Cortex of kidney (tissue), 1 donor: ENCODE measurements at places on chromosomes 2 and 18.

- DNase-seq: no peak
These were observed 39.1 kb upstream of the NABP1 start for GRCh38 chr2:191638802-191639172.

- DNase-seq: no peak
These were observed 80.1 kb upstream of the MAP3K20 start for GRCh38 chr2:172995323-172996244.

DNA sequence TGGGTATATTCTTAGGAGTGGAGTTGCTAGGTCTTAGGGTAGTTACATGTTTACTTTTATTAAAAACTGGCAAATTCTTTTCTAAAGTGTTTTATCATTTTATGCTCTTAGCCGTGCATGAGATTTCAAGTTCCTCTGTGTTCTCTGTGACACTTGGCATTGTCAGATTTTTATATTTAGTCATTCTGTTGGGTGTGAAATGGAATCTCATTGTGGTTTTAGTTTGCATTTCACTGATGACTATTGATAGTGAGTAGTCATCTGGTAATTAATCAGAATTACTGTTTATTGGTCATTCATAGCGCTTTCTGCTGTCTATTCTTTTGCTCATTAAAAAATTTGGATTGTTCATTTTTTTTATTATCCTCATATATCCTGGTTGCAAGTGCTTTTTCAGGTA lies 34.1 kb downstream of the RAB3GAP1 start:
- no peak for DNase-seq

GRCh38 chr2:233261819-233262555 lies 10.5 kb downstream of the ATG16L1 start:
- no peak for DNase-seq

DNA sequence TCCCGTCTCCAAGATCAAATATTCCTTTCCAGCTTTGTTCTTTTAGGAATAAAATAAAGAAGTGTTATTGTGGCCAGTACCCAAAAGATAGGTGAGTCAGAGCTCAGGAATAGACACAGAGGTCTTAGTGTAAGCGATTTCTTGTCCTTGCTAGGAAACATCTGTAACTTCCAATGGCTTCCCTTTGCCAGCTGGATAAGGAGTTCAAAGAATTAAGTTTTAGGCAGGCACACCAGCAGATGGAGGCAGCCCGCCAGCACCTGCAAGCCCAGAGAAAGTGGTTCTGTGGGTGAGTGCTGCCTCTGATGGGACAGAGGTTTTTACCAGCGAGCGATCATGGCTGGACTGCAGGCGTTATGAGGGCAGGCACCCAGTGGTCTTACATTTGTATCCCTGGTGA lies 125.4 kb downstream of the MGAT5 start:
- no peak for DNase-seq

DNA sequence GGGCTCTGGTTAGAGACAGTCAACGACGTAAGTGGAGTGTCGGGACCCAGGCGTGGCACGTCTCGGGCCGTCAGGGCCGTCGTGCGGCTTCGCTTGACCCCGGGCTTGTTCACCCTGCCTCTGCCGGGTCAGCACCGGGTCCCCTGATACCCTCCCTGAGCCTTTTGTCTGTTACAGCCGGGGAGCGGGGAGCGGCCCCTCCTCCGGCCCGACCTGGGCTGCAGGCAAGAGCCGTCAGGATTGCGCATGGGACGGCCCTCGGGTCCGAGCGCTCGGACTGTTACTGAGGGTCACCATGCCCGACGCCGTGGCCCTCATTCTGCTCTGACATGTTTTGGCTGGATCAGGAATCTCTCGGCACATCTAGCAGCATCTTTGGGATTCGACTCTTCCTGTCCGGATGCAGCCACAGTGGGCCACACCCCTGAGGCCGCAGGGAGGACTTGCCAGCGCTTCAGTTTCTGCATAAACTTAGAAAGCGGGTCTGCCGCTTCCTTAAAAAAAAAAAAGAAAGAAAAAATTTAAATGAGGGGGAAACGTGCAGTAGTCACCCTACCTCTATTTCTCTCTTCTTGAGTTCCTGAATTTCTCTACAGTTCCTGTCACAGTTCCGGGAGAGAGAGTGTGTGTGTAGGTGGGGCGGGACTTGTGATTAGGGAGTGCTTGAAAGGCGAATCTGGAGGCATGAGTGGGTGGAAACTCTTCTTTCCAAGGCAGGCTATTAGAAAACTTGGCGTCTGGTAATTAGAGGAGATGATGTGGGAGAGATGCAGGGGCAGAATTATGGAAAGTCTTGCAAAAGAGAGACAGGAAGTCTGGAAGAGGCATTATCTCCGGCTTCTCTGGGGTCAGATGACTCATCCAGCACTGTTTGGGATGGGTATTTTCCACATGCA lies 909 bp downstream of the TMEM87B start:
- no peak for DNase-seq

GRCh38 chr2:241560883-241561474 lies 2.4 kb downstream of the BOK start:
- no peak for DNase-seq

- DNase-seq: no peak
These were observed 195.4 kb upstream of the HDAC4 start for GRCh38 chr2:239596253-239596652.

- no peak for DNase-seq
These were observed 137.9 kb upstream of the PARD3B start for GRCh38 chr2:204407204-204408014.

DNA sequence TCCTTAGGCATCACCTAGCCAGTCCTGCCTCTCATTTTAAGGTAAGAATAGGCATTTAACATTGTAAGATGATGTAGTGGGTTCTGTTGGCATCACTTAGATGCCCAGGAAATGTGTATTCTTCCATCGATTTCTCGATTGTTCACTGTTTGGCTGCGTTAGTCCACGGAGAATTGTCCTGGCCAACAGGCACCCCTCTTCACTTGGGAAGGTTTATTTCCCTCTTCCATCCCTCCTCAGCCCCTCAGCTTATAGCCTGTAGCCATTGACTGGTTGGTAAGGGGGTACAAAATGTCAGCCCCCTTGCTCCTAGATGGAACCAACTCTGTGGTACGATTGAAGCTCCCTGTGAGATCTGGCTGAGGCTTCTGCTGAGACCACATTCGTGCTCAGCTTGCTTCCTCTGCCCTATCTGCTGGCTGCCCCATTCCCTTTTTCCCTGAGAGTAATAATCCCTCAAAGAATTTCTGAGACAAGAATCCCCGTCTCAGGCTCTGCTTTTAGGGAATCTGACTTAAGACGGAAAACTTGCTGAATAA lies 43.4 kb downstream of the PLEKHA3 start:
- DNase-seq: no peak

- no peak for DNase-seq
These were observed 55.5 kb downstream of the SLC9A2 start for GRCh38 chr2:102674836-102675235.

DNA sequence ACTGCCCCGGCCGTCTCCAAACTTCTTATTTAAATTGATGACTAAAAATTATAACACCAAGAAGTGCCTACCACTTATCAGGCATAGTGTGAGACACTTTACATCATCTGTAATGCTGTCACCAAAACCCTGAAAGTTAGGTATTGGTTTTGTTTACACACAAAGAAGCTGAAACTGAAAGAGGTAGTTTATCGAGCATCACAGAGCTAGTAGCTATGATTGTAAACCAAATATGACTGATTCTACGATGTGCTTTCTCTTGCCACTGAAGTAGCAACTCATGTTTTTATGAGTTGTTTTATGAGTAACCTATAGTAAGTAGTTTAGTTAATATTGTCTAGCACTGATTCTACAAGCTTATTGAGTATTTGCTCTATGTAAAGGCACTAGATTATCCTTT lies 31.5 kb downstream of the DYNC1I2 start:
- DNase-seq: no peak

DNA sequence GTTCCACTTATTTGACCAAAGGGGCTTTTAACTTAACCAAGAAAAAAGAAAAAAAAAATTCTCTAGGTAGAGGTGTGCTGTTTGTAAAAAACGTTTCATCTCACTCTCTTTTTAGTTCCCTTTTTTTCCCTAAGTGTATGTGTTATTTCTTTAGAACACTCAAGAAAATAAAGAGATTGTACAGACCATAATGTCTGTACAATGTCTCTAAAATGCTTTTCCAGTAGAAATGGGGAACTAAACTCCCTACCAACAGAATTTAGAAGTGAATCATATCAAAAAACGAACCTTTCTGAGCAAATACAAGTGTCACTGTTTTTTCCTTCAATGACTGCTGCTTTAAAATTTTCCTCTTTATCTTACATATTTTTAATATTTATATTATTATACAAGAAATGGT lies 72.0 kb downstream of the CDH7 start:
- DNase-seq: no peak

- DNase-seq: no peak
These were observed 93.7 kb upstream of the KLHL29 start for GRCh38 chr2:23291239-23291638.

DNA sequence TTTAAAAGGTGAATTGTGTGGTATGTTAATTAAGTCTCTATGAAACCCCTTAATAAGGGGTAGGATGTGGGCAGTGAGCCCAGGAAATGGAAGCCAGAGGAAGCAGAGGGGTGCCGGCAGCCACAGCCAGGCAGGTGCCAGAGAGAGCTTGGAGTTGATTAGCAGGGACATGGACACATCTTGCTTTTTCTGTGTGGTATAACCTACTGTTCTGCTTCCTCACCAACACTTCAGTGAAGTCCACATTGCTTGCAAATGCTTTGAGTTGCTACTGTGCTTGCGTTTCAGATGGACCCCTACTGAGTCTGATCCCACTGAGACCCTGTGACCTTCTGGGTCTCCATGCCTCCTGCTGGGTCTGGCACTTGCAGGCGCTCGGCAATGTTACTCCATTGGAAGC lies 30.3 kb upstream of the ARHGEF4 start:
- DNase-seq: no peak

DNA sequence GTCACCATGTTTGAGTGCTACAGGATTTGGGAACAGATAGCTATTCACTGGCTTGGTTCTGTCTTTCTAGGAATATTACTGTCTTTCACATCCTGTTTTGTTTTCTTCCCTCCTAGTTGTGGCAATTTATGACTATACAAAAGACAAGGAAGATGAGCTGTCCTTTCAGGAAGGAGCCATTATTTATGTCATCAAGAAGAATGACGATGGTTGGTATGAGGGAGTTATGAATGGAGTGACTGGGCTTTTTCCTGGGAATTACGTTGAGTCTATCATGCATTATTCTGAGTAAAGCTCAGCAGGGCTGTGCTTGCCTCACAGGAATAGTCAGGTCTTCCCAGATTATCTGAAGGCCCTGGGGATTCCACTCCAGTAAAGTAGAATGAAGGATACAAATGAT lies 98.9 kb downstream of the ABI2 start:
- DNase-seq: no peak
